PC-3 (cell line): ENCODE measurements at places on chromosomes 16 and 17.

GRCh38 chr17:6551869-6552531, 4.4 kb downstream of the PITPNM3 start:
- peak; percentile 90 for DNase-seq

DNA sequence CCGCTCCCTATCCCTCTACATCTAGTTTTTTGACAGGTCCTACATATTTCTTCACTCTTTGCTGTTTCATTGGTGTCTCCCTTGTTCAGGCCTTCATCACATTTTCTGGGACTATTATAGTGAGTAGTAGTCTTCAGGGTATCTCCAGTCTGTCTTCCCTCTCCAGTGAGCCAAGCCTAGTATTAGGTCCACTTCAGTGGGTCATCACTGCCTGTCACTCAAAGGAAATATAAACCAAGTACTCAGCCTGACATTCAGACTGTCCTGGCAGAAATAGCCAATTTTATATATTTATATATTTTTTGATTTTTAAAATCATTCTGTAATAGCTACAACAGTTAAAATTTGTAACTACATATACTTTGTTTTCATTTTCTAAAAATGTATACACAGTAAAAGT, 137.8 kb downstream of the CYB561 start:
- no peak for DNase-seq

DNA sequence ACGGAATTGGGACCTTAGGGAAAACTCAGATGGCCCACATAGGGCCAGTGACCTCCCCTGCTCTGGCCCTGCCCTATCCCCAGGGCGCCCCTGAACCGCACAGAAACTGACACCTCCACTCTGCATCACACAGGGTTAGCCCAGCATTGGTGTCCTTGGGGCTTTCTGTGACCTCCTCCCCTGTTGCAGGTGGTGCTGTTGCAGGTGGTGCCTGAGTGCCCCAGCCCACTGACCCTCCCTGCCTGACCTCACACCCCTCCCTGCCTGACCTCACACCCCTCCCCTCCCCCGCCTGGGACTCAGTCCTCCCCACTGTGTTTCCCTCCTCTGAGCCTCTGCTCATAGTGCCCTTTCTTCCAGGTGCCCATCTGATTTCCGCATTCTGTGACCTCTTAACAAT, 21.4 kb downstream of the TNFRSF13B start:
- no peak for DNase-seq

DNA sequence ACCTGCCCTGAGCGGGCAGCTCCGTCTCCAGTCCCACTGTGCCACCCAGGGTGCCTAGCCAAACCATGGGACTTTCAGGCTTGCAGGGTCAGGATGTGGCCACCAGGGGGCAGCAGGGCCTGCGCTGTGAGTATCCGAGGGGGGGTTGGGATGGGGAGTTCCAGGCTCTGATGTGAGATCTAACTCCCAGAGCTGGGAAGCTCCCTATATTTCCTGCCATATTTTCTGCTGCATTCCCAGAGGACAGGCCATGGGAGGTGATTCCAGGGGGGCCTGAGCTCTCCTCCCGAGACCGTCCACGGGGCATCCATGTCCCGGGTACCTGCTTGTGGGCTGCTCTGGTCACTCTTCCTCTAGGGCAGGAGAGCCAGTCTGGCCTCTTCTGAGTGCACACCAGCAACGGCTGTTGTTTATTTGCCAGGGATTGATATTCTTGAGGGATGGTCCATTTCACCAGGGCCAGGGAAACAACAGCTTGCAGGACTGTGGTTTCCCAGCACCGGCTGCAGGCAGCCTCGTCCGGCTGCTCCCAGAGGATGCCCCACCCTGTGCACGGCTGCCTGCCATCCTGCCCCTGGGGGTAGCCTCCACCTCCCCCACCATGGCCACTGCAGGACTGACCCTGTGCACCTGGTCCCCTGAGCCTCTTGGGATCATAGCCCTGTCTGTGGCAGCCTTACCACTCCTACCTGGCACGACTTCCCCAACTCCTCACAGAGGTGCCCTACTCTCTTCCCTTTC, 1.2 kb downstream of the GPR142 start:
- DNase-seq: peak; percentile 84

DNA sequence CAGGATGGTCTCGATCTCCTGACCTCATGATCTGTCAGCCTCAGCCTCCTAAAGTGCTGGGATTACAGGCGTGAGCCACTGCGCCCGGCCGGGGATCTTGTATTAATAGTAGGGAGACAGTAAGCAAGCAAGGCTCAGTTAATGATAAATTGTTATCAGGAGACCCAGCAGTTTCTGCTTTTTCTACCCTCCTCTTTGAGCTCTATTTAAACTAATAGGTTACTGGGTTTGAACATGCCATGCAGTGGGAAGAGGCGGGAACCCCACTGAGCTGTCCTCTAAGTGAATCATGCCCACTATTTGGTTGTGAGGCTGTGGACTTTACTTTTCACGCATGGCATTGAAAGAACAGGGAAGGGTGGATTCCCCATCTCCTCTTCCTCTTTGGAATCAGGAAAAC, 223.9 kb downstream of the WWOX start:
- DNase-seq: no peak

DNA sequence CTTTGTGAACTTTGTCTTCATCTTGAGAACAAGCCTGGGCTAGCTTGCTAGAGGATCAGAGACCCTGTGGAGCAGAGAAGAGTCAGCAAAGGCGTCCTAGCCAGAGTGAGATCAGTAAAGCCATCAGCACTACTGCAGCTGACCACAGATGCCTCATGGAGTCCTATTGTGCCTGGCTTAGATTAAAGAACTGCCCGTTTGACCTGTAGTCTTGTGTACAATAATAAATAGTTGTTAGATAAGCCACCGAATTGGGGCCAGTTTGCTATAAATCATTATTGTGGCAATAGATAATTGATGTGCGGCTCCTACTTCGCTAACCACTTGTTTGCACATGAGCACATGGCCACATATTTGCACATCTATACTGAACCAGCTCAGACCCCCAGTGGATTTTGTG, 103.0 kb downstream of the CYLD start:
- DNase-seq: no peak

- DNase-seq: peak; percentile 55
Measured at GRCh38 chr17:16287563-16288027, 65.7 kb downstream of the CENPV start.

DNA sequence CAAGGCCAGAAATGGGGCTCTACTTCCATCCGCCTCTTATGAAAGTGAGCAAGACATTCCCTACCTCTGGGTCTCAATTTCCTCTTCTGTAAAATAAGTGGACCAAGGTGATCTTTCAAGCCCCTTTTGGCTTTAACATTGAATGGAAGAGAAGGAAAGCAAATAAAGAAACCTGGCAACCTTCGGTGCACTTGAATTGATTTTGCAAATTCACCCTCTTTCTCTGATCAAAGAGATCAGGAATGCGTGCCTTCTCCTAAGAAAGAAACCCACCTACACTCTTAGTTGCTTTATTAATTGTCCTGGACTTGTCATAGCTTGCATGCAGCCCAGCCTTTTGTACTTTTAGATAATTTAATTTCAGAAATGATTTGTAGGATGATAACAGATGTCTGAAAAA, 3.0 kb downstream of the MSI2 start:
- no peak for DNase-seq

GRCh38 chr16:66457888-66458287, 30.8 kb downstream of the BEAN1 start:
- peak; percentile 50 for DNase-seq

- DNase-seq: peak; percentile 73
Measured at GRCh38 chr16:31177136-31177535, 2.8 kb upstream of the FUS start.

DNA sequence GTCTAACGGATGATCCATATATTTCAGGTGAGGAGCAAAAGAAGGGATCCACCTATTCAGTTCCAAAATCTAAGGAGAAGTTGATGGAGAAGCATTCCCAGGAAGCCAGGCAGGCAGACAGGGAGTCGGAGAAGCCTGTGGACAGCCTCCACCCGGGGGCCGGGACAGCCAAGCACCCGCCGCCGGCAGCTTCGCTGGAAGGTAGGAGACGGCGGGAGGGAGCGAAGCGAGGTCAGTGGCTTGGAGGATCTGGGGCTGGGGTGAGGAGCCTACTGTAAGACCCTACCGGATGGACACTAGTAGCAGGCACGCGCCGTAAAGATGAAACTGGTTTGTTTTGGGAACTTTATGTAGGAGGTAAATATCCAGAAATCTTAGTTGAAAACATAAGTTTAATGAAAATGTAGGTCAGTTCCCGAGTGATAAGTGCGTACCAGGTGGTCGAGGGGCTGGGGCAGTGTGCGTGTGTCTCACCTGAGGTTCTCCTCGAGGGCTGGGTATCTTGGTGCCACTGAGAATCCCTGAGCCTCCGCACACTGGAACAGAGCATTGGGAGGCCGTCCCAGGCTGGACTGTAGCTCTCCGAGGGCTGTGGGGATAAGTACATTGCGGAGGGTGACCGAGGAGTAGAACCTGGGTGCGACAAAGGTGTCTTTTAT, 714 bp downstream of the SPATA33 start:
- DNase-seq: peak; percentile 9

DNA sequence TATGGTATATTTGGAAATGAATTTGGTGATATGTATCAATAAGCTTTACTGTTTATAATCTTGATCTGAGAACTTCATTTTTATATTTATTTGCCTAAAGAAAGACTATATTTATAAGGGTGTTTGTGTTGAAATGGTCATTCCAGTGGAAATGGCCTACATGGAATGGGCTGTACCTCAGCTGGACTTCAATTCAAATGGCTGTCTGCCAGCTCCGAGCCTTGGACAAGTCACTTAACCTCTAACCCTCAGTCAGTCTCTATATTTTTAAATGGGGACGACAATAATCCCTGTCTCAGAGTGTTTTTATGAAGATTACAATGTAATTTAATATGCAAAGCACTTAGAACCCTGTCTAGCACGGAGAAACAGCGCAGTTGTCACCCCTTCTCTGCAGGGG, 260.8 kb upstream of the CACNG5 start:
- DNase-seq: no peak

DNA sequence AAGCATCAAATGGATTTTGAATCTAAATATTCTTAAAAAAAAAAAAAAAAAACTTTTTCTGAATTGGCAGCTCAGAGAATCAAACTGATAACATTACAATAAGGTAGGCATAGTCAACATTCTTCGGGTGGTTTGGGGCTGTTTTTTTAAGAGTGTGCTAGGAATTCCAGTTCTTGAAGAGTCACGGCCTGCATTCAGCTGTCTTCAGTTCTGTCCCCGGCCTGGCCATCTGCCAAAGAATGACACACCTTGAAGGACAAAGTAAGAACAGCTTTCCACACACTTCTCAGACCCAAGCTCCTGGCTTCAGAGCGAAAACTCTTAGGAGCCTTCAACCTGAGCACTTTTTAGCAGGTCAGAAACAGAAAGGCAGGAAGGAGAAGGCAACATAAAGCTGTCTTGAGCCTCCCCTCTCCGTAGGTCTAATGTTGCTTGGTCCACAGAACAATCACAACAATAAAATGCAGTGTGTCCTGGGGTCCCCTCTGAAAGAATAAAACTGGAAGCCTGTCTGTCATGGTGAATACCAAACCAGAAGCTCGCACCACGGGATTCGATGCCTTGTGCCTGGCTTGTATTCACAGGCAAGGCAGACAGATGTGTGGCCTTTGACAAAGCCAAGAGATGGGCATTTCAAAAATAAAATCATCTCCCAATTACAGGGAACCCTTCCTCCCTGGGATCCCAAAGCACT, 524.4 kb upstream of the ZFHX3 start:
- DNase-seq: peak; percentile 23

DNA sequence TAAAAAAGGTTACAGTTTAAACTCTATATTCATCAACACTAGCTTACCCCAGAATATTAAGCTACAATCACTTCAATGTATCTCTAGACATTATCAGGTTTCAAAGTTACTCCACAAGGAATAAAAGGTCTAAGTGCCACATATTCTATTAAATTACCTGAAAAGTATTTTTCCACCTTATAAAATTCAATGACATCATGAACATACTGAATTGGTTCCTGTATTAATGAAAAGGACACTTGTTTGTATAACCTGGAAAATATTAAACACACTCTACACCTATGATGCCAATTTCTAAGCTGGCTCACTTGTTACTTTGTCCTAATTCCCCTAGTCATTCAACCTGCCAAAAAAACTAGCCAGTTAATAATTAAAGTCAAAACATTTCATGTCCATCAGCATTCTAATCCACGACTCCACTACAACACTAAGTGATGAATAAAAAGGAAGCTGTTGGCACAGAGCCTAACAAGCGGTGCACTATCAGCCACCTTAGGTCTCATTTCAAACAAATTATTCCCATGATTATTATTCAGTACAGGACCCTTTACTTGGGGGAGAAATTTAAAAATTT, 12.2 kb downstream of the MED13 start:
- no peak for DNase-seq

DNA sequence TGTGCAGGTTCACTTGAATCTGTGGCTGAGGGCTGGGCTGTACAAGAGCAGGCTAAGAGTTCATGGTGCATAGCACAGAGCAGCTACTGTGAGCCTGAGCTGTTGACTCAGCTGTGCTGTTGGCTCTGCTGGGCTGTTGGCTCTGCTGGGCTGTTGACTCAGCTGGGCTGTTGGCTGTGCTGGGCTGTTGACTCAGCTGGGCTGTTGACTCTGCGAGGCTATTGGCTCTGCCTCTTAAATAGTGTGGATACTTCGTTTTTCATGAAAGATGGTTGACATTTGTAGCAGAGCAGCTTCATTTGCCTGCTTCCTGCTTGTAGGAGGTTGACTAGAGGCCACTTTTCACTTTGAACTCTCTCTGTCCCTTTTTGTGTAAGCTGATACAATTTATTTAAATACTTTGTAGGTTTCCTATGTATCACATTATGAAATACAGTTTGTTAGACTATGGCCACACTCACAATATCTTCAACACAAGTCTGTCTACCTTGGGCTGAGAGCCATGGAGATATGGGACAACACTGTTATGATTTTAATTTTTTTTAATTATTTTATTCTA, 40.3 kb upstream of the CCNF start:
- DNase-seq: peak; percentile 84

DNA sequence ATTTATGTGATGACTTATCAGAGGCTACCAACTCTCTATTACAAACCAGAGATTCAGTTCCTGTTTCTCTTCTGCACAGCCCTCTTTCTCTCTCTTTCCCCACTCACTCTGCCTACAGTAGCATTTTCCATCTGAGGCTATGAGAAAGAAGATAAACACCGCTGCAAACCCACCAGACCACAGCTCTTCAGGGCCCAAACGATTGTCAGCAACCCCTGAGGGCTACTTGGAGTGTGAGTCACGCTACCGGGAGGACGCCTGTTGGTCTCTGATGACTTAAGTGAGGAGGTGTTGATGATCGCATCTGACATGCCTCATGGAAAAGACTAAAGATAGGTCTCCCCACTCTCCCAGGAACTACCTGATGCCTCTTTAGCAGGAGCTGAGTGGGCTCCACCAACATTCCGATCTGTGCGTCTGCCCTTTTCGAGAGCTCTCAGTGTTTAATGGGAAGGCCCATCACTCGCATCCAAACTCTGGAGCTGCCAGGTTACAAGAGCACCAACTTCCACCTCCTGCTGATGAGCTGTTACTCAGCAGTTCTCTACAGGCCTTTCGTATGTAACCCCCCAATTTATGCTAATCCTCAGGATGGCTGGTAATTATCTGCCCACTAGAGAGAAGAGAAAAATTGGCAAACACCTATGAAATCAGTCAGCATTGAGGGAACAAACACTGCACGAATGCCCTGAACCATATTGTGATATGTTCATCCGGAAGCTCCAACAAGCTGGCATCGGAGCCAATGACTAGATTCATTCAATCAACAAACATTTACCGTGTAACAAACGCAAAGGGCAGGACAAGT, 9.2 kb downstream of the GRIN2A start:
- DNase-seq: peak; percentile 72

- no peak for DNase-seq
Measured at GRCh38 chr16:21608639-21609328, 9.4 kb downstream of the METTL9 start.
